ENCODE measurements at places on chromosomes 7 and 10.

GRCh38 chr7:35646289-35647023, 48.5 kb downstream of the HERPUD2 start:
- H3K4me3 ChIP-seq, result no peak overlapping the region
- H3K36me3 ChIP-seq, result peaks cover 46% of the 10 kb centered on the region
- H3K4me1 ChIP-seq, result peaks cover 23% of the 10 kb centered on the region
- peak overlapping the region; percentile 47 for H3K27ac ChIP-seq
- H3K27me3 ChIP-seq, result no peaks in the 10 kb centered on the region

- no peak for DNase-seq
- H3K27me3 ChIP-seq, result no peaks in the 10 kb centered on the region
- peaks cover 10% of the 10 kb centered on the region for H3K36me3 ChIP-seq
- H3K4me1 ChIP-seq, result no peaks in the 10 kb centered on the region
These were observed 102.8 kb upstream of the DIP2C start for GRCh38 chr10:792083-792791.

DNA sequence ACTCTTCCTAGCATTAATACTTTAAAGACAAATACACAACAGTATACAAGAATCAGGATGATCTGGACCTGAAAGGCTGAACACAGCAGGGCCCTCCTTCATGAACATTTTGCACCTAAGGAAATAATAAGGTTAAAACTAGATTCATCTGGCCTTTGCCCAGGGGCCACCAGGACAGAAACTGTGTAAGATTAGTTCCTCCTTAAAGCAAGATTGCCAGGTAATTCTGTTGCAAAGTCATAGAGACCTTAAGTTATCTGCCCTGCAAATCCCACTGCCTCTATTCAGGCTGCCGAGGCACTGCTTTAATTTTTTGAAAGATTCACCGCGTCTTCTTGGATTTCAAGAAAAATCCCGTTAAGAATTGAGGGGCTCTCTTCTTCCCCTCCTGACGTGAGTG, 1.6 kb upstream of the KIAA1217 start:
- H3K27me3 ChIP-seq, result peaks cover 30% of the 10 kb centered on the region
- no peak for DNase-seq
- H3K36me3 ChIP-seq, result no peaks in the 10 kb centered on the region
- no peak overlapping the region for H3K27ac ChIP-seq
- H3K4me3 ChIP-seq, result no peak overlapping the region
- peaks cover 16% of the 10 kb centered on the region for H3K4me1 ChIP-seq

DNA sequence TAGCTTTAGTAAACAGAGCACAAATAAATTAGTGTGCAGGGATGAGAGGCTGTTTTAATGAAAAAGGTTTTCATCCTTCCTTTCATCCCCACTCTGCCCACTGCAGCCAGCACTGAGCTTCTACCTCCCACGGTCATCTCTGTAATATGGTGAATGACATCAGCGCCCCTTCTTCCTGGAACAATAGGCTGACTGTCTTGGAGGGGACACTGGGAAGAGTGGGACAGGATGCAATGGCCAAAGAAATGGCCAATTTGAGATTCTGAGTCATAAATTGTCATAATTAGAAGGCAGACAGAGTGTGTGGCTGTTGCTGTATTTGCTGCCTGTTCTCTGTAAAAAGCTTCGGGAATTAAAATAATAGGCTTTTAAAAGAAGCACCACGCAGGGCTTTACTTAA, 126.7 kb upstream of the CALN1 start:
- DNase-seq, result no peak
- H3K4me3 ChIP-seq, result no peak overlapping the region
- no peaks in the 10 kb centered on the region for H3K4me1 ChIP-seq
- H3K36me3 ChIP-seq, result no peaks in the 10 kb centered on the region

DNA sequence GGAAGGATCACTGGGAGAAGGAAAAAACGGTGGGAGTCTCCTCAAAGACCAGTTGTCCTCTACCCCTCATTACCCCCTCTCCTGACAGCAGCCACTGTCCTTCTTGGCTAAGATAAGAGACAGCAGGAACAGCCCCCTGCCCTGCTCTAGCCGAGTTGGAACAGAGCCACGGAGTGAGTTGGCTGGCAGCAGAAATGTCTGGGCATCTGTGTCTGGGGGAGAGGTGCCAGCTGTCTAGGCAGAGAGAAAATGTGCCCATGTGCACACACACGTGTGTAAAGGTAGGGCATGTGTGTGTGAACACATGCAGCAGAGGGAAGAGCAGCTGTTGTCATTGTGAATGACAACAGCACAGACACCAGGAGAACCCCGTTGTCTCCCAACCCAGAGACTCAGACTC, 9.4 kb upstream of the HILPDA start:
- H3K4me3 ChIP-seq, result no peak overlapping the region
- peaks cover under 1% of the 10 kb centered on the region for H3K27me3 ChIP-seq
- DNase-seq, result no peak
- no peak overlapping the region for H3K27ac ChIP-seq
- peaks cover 8% of the 10 kb centered on the region for H3K4me1 ChIP-seq

- H3K27me3 ChIP-seq, result no peaks in the 10 kb centered on the region
- H3K4me1 ChIP-seq, result no peaks in the 10 kb centered on the region
- no peaks in the 10 kb centered on the region for H3K36me3 ChIP-seq
- no peak overlapping the region for H3K4me3 ChIP-seq
- no peak overlapping the region for H3K27ac ChIP-seq
These were observed 241.7 kb upstream of the PLXNA4 start for GRCh38 chr7:132817949-132818348.

- no peaks in the 10 kb centered on the region for H3K27me3 ChIP-seq
- no peak for DNase-seq
- no peak overlapping the region for H3K4me3 ChIP-seq
These were observed 31.0 kb downstream of the PRPS1L1 start for GRCh38 chr7:17996442-17997223.

DNA sequence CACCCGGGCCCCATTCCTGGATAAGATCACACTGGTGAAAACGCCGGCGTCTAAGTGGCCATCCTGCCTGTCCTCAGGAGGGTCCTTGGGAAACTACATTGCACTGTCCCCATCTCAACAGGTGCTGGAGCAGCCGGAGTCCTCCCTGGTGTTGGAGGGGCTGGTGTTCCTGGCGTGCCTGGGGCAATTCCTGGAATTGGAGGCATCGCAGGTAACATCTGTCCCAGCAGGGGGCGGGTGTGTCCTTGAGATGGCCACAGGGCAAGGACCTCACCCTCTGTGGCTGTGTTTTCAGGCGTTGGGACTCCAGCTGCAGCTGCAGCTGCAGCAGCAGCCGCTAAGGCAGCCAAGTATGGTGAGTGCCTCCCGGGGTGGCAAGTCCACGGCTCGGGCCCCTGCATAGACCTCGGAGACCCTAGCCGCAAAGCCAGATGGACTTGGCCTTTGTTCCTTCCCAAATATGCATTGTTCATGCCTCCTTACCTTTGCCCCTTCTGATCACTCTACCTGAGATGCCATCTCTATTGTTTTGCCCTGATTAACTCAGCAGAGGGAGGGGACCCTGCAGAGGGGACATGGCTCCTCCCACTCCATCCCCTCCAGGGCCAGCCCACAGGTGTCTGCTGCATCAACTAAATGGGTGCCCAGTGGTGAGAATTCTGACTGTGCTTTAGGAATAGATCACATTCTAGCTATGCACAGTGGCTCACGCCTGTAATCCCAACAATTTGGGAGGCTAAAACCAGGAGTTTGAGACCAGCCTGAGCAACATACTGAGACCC, 23.8 kb downstream of the ELN start:
- H3K4me3 ChIP-seq, result no peak overlapping the region
- no peak overlapping the region for H3K27ac ChIP-seq
- H3K36me3 ChIP-seq, result no peaks in the 10 kb centered on the region
- no peaks in the 10 kb centered on the region for H3K4me1 ChIP-seq

- H3K27me3 ChIP-seq, result no peaks in the 10 kb centered on the region
- no peak for DNase-seq
- H3K4me3 ChIP-seq, result no peak overlapping the region
These were observed 572.5 kb upstream of the FOXK1 start for GRCh38 chr7:4109481-4110110.

DNA sequence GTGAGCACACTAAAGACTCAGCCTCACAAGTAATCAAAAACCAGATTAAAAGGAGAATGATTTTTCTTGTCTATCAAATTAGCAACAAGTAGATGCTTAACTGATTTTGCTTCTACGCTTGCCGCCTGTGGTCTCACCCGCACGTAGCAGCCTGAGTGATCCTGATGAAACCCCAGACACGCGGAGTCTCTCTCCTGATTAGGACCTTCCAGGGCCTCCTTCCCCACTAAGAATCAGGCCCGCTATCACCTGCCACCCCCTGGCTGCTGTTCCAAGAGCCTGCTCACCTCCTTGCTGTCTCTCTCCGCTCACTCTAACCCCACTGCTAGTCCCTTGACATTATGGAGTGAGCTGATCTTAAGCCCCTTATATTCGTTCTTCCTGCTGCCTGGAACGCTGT, 325.9 kb upstream of the NRP1 start:
- H3K27ac ChIP-seq, result no peak overlapping the region
- no peak overlapping the region for H3K4me3 ChIP-seq
- no peaks in the 10 kb centered on the region for H3K4me1 ChIP-seq

DNA sequence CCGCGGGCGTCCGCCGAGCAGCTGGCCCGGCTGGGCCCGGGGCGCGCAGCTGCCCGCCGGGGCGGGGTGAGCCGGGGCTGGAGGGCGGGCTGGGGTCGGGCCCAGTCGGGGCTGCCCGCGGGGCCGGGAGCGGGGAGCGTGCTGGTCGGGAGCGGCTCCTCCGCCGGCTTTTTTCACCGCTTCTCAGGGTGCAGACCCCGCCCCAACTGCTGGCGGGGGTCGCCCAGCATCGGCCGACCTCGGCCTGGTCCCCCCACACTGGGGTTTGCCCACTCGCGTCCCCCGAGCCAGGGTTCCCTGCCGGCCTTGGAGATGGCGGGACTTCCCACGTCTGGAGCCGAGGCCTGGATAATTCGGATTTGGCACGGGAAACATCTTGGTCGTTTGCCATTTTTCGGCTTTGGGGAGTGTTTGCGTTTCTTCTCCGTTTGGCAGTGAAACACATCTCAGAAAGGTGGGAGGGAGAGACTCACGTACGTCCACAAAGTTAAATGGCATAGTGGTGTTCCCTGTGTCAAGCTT, 432 bp downstream of the TMEM248 start:
- no peaks in the 10 kb centered on the region for H3K27me3 ChIP-seq
- H3K4me3 ChIP-seq, result peak overlapping the region; percentile 99
- peak; percentile 10 for DNase-seq
- peaks cover 38% of the 10 kb centered on the region for H3K4me1 ChIP-seq

DNA sequence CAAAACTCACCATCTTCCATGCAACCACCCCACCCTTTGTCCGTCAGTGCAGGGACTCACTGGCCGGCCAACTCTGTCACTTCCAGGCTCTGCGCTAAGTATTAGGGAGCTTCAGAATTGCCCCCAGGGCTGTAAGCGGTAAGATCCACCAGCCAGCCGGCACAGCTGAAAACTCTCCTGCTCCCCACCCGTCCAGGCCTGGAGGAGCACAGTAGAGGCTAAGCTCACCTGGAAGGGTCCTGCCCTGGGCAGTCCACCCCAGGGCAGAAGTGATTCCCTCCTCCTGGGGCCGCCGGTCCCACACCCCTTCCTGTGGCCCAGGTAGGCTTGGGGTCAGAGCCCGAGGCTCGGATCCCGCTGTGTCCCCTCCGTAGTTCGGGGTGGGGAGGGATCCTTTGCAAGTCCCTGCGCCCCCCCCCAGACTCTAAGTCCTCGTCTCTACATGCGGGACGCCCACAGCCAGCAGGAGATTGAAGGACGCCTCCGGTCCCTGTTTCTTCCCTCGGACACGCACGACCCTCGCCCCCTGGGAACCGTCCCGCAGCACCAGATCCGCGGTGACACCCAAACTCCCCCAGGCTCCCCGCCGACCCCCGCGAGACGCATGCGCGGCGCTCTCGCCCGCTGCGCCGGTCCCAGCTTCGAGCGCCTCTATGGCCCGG, 138.9 kb downstream of the ARHGAP22 start:
- H3K4me1 ChIP-seq, result peaks cover 4% of the 10 kb centered on the region
- H3K27me3 ChIP-seq, result no peaks in the 10 kb centered on the region
- no peak for DNase-seq

- DNase-seq, result peak; percentile 89
These were observed 113.9 kb downstream of the ABLIM1 start for GRCh38 chr10:114544045-114544659.

GRCh38 chr10:93723153-93723552, 20.8 kb upstream of the FRA10AC1 start:
- no peaks in the 10 kb centered on the region for H3K36me3 ChIP-seq
- H3K27ac ChIP-seq, result no peak overlapping the region
- no peak overlapping the region for H3K4me3 ChIP-seq
- H3K27me3 ChIP-seq, result peaks cover 48% of the 10 kb centered on the region
- no peak for DNase-seq

GRCh38 chr10:44310762-44311562, 73.9 kb downstream of the CXCL12 start:
- peaks cover 7% of the 10 kb centered on the region for H3K27me3 ChIP-seq
- H3K4me3 ChIP-seq, result no peak overlapping the region
- H3K4me1 ChIP-seq, result peaks cover 6% of the 10 kb centered on the region
- peak; percentile 59 for DNase-seq

DNA sequence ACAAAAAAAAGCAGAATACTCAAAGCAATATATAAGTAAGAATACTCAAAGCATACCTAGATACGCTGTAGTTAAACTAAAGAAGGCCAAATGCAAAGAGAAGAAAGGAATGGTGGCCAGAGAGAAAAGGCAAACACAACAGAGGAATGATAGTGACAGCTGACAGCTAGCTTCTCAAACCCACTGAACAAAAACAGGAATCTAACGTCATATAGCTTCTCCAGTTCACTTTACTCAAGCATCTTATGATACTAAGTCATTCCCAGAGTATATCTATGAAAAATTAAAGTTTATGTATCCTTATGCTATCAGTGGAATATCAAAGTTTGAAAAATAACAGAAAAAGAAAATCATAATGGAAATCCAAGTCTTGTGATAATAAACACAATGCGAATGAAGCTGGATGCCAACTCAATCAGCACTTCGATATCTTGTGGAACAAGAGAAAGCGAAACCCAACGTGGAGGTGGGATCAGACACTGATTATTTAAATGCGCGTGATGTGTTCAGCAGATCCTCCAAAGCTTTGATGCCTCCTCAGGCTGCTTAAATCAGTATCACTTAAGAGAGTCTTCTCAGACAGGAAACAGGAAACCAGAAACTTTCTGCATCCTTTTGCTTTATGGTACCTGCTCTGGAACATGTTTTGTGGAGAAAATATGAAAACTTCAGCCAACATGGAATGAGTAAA, 102.8 kb downstream of the PIP4K2A start:
- peak overlapping the region; percentile 72 for H3K4me3 ChIP-seq
- H3K27ac ChIP-seq, result peak overlapping the region; percentile 88
- H3K36me3 ChIP-seq, result peaks cover 58% of the 10 kb centered on the region

DNA sequence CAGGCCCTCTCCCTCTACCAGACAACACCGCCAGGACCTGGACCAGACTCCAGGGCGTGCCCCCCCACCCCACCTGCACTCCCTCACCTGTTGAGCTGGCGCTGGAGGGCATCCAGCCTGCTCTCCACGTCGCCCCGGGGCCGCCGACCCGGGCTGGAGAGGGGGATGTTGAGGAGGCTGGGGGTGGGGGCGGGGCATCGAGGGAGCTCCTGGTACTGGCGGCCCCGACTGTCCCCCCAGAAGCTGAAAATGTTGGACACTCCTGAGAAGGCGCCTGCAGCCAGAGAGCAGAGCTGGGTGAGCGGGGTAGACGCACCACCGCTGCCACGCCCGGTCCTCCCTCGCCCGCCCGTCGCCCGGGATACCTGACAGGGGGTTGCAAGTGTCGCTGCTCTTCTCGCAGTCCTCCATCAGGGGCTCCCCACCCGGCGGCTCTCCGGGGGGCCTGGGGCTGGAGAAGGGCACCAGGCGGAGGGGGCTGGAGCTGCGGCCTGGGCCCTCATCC, 30.8 kb downstream of the KCNH2 start:
- peaks cover 11% of the 10 kb centered on the region for H3K4me1 ChIP-seq
- H3K36me3 ChIP-seq, result no peaks in the 10 kb centered on the region
- H3K27ac ChIP-seq, result no peak overlapping the region
- no peak overlapping the region for H3K4me3 ChIP-seq
- no peaks in the 10 kb centered on the region for H3K27me3 ChIP-seq
- DNase-seq, result no peak

- no peak overlapping the region for H3K27ac ChIP-seq
- no peaks in the 10 kb centered on the region for H3K27me3 ChIP-seq
- no peak for DNase-seq
- no peak overlapping the region for H3K4me3 ChIP-seq
These were observed 278.3 kb downstream of the ARL4A start for GRCh38 chr7:12965767-12966166.
